ENCODE measurements at places on chromosomes 16 and 17. TPM values are rescaled to one million over a fixed set of nuclear protein-coding genes. Genes with fewer than 3 reads are reported as not detected.

The PRAC2 gene
- not detected for total RNA-seq

The CTRB2 gene
- total RNA-seq = not detected

The GPR139 gene
- not detected for total RNA-seq

The RCVRN gene
- not detected for total RNA-seq

The SP6 gene
- 0.07 TPM for total RNA-seq

The PTX4 gene
- total RNA-seq = 0.20 TPM

The HSPB9 gene
- total RNA-seq = 0.07 TPM

The CHAD gene
- total RNA-seq = not detected

The SDR42E2 gene
- not detected for total RNA-seq

The SPN gene
- total RNA-seq = not detected

The TPSAB1 gene
- not detected for total RNA-seq

The ZP2 gene
- total RNA-seq = not detected

The HP gene
- 0.20 TPM for total RNA-seq

The CDRT4 gene
- total RNA-seq = 3.4 TPM

The CCDC78 gene
- 4.9 TPM for total RNA-seq

The TP53TG3 gene
- not detected for total RNA-seq

The FOXL1 gene
- 17.4 TPM for total RNA-seq

The SLC16A6 gene
- total RNA-seq = 0.17 TPM

The GH2 gene
- total RNA-seq = not detected

The CRHR1 gene
- not detected for total RNA-seq

The VTN gene
- 3.4 TPM for total RNA-seq

The PRKCA gene
- total RNA-seq = 34.0 TPM

The MC1R gene
- total RNA-seq = 7.9 TPM

The AATK gene
- 1.0 TPM for total RNA-seq

The KRT33B gene
- total RNA-seq = not detected

The TMEM88 gene
- 0.13 TPM for total RNA-seq

The QPRT gene
- 13.9 TPM for total RNA-seq
